ENCODE measurements at places on chromosomes 2 and 18.
A peak's percentile ranks its signal among the peaks of the same experiment; 100 is the strongest.

- DNase-seq, result no peak
Observed at GRCh38 chr2:75340560-75340959, 141.2 kb upstream of the TACR1 start.

DNA sequence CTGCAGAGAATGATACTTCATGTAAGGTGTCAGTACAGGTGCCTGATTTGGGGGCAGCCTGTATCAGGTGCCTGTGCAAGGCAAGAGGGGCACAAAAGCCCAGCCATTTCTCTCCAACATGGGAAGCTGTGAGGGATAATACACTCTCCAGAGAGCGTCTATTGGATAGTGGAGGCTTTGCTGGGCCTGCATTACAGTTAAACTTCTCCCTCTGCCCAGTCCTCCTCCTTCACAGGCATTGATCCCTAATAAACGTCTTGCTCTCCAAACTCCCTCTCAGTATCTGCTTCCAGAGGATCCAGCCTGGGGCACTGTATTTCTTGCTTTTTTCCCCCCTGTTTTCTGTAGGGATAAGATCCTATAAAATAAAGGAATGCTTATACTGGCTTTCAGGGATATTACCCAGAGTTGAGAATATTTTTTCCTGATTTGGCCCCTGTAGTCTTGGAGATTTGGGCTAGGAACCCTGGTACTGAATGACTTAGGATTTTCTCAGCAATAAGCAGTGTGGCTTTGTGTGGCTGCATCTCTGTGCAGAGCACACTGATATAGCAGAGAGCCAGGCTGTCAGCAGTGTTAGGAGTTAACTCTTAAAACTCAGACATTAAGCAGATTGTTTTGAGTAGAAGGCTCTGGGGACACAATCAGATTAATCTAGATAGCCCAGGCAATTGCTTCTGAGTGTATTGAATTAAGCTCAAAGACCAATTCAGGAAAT lies 330.6 kb downstream of the CYRIA start:
- no peak for DNase-seq

DNA sequence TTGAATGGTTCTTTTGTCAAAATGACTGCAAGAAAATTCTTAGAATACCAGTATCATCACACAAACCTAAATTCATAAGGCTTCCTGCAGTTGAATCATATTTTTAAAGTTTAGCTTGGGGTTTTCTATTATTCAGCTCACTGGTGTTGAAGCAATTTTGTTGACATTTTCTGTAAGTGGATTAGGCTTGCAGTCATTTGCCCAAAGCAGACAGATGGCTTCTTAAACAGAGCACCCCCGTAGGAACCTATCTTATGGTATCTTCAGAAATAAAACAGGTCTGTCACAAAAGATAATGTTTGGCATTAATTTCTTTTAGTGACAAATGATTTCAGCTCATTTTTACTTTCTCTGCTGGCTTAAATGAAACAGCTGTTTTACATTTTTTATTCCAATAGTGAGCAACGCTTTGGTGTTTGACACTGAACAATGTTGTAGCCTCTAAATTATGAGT lies 331.1 kb downstream of the PLCL1 start:
- no peak for DNase-seq

DNA sequence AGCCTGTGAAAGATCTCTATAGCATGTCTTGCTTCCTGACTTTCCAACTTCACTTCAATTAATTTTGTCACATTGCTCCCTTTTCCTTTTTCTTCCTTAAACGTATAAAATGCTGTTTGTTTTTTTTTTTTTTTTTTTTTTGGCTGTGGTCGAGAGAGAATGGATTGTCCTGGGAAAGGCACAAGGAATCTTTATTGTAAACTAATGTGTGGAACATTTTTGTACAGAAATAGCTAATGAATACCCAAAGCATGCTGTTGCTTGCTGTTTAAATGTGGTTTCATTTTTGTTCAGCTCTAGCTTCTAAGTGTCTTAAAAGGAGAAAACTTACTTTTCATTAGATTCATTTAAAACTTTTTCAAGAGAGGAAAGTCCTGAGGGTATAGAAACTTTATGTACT lies 105.5 kb downstream of the GPD2 start:
- DNase-seq, result no peak

- no peak for DNase-seq
Observed at GRCh38 chr2:237147317-237147716, 61.6 kb downstream of the COPS8 start.

DNA sequence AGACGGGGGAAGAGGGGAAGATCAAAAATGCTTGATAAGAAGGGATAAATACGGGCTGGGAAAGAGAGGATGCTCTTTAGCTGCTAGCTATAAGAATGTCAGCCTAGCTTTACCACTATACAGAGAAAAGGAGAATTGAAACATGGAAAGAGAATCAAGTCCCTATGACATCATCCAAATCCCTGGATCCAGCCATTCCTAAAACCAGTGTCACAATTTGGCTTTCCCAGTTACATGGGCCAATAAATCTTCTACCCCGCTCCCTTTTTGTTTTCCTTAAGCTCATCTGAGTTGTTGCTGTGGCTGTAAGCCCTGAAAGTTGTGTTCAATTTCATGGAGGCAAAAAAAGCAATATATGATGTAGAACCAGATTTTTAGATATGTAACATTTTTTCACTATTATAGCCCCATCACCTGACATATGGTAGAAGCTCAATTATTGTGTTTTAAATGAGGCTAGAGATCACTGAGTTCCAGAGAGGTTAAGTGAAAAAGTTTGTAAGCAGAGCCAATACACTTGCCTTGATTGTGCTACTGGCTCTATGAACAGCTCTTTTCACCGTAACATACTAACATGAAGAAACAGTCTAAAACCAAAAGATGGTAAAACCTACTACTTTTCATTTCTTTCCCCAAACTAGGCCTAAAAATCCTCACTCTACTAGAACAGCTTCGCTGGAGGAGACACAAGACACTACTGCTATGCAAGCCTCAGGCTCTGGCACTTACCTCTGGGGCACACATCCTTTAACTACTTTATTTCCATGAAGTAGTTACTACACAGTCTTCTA lies 4.3 kb downstream of the HNRNPLL start:
- no peak for DNase-seq

DNA sequence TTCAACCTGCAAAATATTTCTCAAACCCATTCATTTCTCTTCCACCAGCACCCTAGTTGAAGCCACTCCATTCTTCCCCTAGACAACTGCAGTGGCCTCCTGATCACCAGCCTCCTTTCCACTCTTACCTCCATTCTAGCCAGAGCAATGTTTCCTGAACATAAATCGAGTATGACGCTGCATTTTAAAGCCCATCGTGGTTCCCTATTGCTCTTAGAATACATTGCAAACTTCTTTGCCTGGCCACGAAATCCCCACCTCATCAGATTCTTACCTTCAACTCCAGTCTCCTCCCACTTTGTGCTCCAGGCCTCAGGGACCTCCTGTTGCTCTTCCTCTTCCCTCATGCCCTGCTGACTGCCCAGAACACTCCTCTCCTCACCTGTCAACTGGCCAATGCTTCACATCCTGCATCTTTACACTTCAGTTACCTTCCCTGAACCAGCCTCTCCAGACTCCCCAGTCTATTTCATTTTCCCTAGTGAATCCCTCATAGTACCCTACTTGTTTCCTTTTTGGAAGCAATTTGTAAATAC lies 176.5 kb upstream of the CTAGE1 start:
- no peak for DNase-seq

DNA sequence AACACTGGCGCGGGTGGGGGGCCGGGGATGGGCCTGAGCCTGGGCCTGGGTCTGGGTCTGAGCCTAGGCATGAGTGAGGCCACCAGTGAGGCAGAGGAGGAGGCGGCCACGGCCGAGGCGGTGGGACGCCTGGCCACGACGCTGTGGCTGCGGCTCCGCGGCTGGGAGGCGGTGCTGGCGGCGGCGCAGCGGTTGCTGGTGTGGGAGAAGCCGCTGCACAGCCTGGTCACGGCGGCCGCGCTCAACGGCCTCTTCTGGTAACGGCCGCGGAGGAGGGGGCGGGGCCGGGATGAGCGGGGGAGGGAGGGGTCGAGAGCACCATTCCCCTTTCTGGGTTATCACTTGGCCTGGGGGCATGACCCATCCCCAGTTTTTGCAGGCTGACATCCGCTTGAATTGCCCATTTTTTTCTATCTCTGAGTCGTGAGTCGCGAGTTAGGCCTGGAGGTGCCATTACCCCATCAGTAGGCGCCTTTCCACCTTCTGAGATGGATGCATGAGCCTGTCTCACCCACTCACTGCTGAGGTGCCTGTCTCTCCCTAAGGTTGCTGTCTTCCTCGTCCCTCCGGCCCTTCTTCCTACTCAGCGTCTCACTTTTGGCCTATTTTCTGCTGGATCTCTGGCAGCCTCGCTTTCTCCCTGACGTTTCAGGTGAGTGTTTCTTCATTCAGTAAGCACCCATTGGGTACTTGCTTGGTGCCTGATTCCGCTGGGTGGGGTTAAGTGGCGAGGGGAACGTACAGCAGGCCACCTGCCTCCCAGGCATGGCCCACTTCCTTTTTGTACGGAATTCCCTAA lies 501 bp downstream of the RETREG2 start:
- DNase-seq, result peak; percentile 78

DNA sequence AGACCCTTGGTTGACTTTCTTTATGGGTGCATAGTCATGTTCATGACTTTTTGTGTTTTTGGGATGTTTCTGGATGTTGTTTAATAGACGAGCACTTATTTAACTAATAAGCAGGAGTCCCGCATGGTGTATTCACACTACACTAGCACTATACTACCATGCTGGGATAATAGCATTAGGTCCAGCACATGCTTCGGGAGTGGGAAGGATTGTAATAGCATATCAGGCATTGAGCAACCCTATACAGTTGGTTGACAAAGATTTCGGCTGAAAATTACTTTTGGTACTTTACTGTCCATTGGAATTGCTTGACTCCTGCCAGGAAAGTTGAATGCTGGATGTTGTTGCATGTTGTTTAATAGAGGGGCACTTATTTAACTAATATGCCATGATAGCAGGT lies 2.8 kb downstream of the SH3RF3 start:
- DNase-seq, result no peak

DNA sequence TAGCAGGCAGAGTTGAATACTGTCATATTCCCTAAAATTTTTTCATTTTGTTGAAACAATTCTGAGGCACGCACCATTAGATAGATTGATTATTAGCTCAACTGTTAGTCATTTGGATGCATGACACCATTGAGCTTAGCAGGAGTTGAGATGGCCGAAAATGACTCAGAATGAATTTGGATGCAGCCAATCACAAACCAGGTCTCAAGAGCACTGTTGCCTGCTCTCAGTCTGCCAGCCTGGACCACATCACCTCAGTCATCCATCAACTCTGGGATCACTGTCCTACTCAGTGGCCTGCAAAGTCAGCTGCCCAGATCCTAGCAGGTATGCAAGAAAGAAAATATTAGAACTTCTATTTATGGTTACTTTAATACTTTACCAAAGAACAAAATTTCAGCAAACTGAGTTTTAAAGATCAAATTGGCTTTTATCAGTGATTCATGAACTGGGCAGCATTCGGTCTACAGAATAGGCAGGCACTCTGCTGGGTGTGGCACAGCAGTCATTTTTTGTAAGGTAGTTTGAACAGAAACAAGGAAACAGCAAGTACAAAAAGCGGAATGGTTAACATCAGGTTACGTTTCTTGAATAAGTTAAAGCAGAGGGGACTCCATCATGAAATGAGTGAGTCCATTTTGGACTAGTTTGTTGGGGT lies 152.7 kb upstream of the ARHGAP28 start:
- no peak for DNase-seq

DNA sequence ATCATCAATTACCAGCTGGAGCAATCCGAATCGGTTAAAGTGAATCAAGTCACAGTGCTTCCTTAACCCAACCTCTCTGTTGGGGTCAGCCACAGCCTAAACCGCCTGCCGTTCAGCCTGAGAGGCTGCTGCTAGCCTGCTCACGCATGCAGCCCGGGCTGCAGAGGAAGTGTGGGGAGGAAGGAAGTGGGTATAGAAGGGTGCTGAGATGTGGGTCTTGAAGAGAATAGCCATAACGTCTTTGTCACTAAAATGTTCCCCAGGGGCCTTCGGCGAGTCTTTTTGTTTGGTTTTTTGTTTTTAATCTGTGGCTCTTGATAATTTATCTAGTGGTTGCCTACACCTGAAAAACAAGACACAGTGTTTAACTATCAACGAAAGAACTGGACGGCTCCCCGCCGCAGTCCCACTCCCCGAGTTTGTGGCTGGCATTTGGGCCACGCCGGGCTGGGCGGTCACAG lies 496 bp upstream of the ITGA4 start:
- peak; percentile 64 for DNase-seq

DNA sequence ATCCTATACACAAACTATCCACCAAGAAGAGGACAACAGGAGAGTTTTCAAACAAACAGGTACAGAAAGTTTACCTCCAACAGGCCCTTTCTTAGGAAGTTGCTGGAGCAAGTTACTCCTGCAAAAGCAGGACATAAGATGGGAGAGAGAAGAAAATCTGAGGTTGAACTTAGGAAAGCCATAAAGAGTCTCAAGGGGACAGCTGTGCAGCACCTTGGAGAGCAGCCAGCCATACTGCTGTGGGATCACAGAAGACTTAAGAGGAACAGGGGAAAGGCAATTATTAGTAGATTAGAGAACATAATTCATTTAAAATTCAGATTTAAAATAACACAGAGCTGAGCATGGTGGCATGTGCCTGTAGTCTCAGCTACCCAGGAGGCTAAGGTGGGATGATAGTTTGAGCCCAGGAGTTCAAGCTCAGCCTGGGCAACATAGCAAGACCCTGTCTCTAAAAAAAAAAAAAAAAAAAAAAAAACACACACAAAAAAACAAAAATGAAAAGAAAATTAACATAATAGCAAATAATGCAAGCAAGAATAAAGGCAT lies 148.1 kb upstream of the SIX3 start:
- DNase-seq, result no peak

GRCh38 chr18:71707400-71707799 lies 836.7 kb downstream of the CBLN2 start:
- no peak for DNase-seq

DNA sequence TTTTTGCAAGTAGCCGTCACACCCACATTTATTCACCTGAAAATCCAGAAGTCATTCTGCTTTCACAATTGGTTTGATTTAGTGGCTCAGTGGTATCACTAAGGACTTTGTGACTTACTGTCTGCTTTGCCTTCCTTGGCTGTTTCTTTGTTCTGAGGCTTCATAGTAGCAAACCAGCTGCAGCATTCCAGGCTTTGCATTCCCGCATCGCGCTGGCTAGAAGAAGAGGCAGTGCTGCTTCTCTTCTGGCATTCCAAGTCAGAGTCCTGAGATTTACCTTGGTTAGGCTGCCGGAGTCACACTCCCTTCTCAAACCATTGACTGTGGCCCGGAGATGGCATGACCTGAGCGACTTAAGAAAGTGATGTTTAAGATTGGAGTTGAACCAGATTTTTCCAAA lies 35.1 kb downstream of the MYO1B start:
- no peak for DNase-seq

Data from Right ventricle myocardium superior (tissue), 1 donor.